GM23248 (cell line): ENCODE measurements at places on chromosomes 1 and 21.

DNA sequence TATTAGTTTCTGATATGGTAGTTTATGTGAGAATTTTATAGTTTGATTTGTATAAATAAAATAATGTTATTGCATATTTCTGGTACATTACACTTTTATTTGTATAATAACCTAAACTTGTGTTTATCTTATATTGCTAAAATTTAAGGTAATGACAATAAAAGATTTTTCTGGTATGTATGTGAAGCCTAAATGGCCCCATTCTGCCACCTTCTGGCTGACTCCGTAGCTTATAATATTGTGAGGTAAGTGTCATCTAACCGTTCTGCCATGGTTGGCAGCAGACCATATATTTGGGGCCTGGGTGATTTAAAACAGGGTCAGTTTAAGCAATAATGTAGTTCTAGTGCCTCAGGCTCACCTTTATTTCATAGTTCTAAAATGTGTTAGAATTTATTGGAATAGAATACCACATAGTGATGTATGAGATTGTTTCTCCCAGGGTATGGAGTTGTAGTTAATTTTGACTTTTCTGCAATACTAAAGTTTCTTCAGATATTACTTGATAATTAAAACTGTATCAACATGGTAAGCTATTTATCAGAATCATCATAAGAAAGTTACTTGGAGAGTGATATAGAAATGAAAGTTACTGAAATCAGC lies 21.2 kb upstream of the PRKACB start:
- H3K27me3 ChIP-seq: no peaks in the 10 kb centered on the region
- no peak overlapping the region for H3K27ac ChIP-seq
- no peaks in the 10 kb centered on the region for H3K36me3 ChIP-seq
- H3K4me1 ChIP-seq: 0 out of 2 replicates have a peak, but pooled peaks cover 3% of the 10 kb centered on the region
- no peak overlapping the region for H3K4me3 ChIP-seq

- no peak overlapping the region for H3K4me3 ChIP-seq
- no peak for DNase-seq
- H3K36me3 ChIP-seq: no peaks in the 10 kb centered on the region
- no peaks in the 10 kb centered on the region for H3K27me3 ChIP-seq
Observed at GRCh38 chr1:90476994-90477393, 240.1 kb downstream of the BARHL2 start.

DNA sequence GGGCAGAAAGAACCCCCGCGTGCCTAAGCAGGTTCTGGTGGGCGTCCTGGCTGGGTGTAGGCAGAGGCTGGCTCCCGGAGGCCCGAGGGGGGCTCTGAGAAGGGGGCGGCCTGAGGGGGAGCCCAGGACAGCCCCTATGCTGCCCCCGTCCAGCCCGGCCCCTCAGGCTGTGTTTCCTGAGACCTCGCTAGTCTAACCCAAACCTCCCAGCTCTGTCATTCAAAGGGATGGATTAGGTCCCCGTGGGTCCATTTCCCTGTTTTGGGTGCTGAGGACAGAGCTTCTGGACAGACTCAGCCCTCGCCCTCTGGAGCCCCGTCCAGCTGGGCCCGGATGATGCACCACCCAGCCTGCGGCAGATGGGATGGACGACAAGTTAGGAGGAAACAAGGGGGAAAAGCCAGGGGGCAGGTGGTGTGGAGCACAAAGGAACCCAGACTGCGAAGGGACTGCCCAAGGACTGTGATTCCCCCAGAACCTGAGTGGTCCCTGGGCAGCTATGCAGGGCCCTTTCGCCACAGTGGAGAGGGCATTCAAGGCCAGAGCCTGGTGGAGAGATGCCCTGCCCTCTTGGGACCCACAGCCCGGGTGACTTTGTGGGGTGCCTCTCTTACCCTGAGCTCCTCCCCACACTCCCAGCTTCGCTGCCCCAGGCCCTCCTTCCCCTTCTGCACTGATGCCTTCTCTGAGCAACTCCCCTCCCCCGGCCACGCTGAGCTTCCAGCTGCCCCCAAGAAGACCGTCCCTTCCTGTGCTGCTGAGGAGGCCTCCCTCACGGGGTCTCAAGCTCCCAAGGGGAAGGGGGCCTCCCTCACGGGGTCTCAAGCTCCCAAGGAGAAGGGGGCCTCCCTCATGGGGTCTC lies 2.8 kb downstream of the HES4 start:
- H3K36me3 ChIP-seq: no peaks in the 10 kb centered on the region
- no peak overlapping the region for H3K27ac ChIP-seq
- H3K27me3 ChIP-seq: peaks cover 6% of the 10 kb centered on the region; the same call in 1 of the 2 replicates
- no peaks in the 10 kb centered on the region for H3K4me1 ChIP-seq
- H3K4me3 ChIP-seq: no peak overlapping the region

DNA sequence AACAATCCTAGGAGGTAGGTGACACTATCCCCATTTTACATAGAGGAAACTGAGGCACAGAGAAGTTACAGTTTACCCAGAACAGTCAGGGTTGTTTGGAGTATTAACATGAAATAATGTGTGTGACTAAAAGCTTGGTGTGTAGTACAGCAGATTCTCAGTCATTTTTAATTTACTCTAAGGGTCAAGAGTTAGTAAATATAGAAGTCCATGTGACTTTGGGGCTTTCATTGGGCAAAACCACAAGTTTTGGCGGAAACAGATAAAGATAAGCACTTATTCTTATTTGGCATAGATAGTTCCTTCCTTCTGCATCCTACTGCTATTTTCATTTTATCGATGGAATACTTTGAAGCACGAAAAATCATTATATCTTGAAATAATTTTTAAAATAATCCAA lies 128.5 kb downstream of the DNM3 start:
- peaks cover 16% of the 10 kb centered on the region for H3K4me1 ChIP-seq
- no peaks in the 10 kb centered on the region for H3K36me3 ChIP-seq
- no peak for DNase-seq
- H3K27me3 ChIP-seq: no peaks in the 10 kb centered on the region
- H3K4me3 ChIP-seq: no peak overlapping the region

DNA sequence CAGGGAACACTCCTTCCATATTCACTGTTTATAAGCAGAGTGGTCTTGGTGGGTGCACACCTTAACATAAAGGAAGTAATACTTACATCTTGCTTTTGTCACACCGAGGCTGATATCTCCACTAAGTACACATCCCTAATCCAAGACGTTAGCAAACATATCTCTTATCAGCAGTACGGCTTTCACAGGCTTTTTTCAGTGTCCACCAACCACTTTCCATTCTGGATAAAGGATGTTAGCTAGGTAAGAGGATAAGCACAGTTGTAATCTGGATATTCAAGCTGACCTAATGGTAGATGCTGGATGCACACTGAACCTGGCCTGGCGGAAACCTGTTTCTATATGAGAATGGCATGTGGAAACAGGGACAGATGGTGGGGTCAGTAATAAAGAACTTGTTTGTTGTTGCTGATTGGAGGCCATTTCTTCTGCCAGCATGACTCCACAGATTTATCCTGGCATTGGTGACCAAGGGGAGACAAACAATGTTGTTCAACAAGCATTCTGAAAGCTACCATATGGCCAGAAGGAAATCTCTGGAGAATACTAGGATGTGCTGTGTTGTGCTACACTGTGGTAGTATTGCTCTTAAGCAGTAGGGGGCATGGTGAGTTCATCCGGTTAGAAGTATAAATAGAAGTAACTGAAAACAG lies 416.4 kb downstream of the PTBP2 start:
- peaks cover 19% of the 10 kb centered on the region for H3K4me1 ChIP-seq
- no peak overlapping the region for H3K4me3 ChIP-seq
- no peaks in the 10 kb centered on the region for H3K36me3 ChIP-seq
- H3K27me3 ChIP-seq: no peaks in the 10 kb centered on the region
- peak; percentile 80 for DNase-seq
- H3K27ac ChIP-seq: no peak overlapping the region

DNA sequence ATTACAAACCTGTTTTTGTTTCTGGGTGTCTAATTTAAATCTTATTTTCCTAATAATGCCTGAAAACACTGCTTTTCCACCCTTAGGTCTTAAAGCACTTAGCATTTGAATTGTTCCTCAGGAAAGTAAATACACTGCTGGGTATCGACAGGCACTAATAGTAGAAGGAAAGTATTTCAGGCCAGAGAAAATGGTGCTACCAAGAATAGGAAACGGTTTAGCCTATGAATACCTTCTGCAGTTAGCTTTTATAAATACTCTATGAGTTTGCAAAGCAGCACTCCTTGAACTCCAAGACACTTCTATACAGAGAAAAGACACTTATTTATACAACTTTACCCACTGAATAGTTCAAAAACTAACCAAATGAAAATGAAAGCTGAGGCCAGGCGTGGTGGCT lies 6.8 kb downstream of the FUBP1 start:
- H3K27ac ChIP-seq: no peak overlapping the region
- H3K27me3 ChIP-seq: no peaks in the 10 kb centered on the region
- no peak for DNase-seq
- H3K36me3 ChIP-seq: peaks cover 48% of the 10 kb centered on the region
- H3K4me1 ChIP-seq: peaks cover 26% of the 10 kb centered on the region
- no peak overlapping the region for H3K4me3 ChIP-seq
